Activated T-cell treated with anti-CD3 and anti-CD28 coated beads for 48 hours (primary cell): ENCODE measurements at places on chromosomes 3 and 15.
A peak's percentile ranks its signal among the peaks of the same experiment; 100 is the strongest.

GRCh38 chr3:124410471-124410870, 319.8 kb upstream of the UMPS start:
- DNase-seq = no peak

DNA sequence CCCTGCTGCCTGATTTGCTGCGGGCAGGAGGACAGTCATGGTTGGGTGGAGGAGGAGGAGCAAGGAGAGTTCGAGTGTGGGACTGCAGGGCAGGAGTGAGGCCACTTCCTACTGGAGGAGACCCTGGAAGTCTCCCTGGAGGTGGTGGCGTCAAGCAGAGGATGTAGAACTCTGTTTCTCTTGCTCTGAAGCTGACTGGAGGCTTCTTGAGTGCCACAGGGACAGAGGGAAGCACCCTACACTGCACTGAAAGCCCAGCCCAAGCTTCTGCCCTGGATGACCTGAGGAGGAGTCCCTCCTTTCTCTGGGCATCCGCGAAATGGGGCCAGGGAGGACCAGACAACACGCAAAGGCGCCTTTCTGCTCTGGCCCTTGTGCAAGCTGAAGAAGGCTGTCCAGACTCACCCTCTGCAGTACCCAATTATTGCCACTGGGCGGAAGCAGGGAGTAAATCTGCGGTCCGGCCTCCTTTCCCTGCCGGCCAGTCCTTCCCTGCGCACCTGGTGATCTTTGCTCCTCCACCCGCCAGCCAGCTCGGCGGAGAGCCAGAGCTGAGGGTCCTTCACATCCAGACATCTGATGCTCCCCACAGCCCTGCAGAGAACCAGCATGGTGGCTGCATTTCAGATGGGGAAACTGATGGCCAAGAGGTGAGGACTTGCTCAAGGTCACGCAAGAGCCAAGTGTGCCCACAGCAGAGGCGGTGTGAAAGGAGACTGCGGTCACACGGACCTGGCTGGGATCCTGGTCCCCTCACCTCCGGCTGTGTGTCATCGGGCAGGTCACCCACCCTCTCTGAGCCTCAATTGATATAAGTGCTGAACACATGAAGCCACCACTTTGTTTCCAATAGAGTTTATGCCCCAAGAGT, 207.1 kb downstream of the TBC1D2B start:
- peak; percentile 33 for DNase-seq

GRCh38 chr3:76310667-76311066, 525.3 kb upstream of the ZNF717 start:
- no peak for DNase-seq

DNA sequence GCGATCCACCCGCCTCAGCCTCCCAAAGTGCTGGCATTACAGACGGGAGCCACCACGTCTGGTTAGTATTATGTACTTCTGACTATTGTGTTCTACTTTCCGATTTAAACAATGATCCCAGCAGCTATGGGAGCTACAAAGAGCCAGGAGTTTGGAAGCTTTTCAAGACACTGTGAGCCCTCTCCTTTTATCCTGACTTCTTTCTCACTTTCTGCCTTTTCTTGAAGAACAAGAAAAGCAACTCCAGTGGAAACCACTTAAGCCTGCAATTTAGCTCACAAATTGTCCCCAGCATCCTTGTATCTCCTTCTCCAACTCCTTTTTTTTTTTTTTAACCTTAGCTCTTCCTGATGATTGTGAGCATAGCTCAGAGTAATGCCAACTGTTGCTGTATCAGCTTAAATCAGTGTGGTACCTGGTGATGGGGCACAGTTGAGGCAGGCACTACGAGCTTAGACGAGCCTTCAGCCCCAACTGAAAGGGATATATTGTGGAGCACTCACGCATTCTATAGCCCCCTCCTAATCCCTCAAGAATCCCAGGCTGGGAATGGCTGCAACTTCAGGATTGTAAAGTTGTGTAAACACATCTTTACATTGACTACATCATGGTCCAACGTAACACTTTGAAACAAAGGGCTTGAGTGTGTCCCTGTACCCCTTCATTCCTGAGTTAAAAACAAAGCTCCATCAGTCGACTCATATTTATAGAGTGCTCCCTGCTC, 677.0 kb downstream of the FHIT start:
- no peak for DNase-seq

- no peak for DNase-seq
Measured at GRCh38 chr15:73923488-73924164, 2.6 kb upstream of the LOXL1 start.

- DNase-seq = no peak
Measured at GRCh38 chr3:36814066-36814717, 49.8 kb upstream of the DCLK3 start.
